ENCODE measurements at places on chromosomes 1 and 21. TPM values are rescaled to one million over a fixed set of nuclear protein-coding genes. Genes with fewer than 3 reads are reported as not detected.

DNA sequence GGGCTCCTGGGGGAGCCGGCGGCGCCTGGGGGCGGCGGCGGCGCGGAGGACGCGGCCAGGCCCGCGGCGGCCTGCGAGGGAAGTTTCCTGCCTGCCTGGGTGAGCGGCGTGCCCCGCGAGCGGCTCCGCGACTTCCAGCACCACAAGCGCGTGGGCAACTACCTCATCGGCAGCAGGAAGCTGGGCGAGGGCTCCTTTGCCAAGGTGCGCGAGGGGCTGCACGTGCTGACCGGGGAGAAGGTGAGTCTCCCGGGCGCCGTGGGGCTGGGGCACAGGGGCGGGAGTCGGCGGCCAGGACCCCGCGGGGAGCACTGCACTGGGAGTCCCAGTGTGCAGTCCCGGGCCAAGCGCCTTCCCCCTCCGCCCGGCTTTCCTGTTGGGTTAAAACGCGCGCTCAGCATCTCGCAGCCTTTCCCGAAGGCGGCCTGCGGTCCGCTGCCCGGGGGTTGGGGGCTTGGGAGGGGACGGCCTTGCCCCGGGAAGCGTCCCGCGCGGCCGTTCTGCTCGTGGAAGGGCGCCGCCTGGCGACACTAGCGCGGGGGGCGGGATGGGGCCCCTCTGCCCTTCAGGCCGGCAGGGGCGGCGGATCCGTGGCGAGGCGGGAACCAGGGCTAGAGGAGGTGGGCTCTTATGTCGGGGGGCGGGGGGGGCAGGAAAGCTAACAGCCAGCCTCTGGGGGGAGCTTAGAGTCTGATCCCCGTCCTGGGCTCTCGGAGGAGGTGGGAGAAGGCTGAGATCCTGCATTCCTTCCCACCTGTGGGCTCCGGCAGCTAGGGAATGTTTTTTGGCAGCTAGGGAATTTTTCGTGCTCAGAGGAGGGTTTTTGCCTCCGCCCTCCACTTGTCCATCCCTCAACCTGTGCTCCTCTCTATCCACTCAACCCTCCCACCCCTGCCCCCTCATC, 1.1 kb downstream of the HUNK start:
- DNase-seq: no peak

DNA sequence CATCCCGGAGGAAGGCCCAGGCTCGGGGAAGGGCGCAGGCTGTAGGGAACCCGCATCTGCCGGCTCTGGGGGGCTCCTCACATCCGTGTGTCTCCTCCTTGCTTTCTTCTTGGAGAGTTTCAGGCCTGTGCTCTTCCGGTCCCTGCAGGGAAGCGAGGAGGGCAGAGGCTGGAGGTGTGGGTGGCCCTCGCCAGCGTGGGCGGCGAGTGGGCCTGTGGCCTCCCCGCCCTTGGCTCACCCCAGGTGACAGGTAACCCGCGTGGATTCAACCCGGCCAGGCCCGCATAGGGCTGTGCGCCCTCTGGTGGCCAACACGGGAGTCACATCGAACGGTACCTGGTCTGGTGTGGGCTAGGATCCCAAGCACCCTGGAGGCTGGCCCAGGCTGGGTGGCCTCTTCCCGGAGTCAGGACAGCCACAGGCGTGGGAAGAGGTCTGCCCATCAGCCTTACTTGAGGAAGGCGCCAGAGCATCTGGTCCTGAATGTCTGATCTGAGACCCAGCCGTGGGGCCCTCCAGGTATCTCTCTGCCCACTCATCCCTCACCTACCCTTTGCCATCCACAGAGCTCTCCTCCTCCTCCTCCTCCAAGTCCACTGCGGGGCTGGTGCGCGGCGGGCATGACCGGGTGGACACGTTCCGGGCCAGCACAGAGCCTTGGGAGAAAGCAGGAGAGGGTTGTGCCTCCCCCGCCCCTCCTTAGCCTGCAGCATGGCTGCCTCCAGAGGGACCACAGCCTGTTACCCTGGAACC, 9.6 kb upstream of the TNFRSF25 start:
- DNase-seq: peak; percentile 81

Gene LCE1F
- polyA plus RNA-seq: not detected

GRCh38 chr1:81584398-81584797, 216.3 kb upstream of the ADGRL2 start:
- DNase-seq: no peak

DNA sequence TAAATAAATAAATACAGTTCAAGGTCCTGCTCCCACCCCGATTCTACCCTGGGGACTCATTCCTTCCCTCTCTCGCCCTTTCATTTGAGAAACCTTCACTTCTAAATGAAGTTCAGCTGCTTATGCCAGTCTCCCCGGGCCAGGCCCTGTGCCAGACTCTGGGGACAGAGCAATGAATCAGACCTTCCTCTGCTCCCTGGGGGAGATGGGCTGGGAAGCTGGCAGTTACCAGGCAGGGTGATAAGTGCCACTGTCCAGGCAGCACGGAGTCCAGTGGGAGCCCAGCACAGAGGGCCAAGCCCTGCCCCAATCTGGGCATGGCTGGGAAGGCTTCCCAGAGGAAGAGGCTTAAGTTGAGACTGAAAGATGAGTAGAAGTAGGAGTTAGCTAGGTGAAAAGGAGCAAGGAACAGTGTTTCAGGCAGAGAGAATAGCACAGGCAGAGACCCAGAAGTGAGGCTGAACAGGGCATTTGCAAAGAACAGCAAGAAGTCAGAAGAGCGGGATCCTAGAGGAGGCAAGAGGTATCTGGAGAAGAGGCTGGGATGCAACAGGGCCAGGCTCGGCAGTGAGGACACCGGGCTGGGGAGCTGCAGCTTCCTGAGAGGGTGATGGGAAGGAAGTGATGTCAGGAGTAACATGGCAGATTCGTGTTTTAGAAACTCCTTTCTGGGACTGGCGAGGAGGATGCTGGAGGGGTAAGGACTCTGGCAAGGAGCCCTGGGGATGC, 13.5 kb downstream of the KCNQ4 start:
- DNase-seq: no peak

Gene TRIM58
- polyA plus RNA-seq: 0.24 TPM

GRCh38 chr1:245946905-245947304, 560.2 kb downstream of the SMYD3 start:
- no peak for DNase-seq

GRCh38 chr1:3466366-3467075, 12.1 kb downstream of the ARHGEF16 start:
- no peak for DNase-seq

DNA sequence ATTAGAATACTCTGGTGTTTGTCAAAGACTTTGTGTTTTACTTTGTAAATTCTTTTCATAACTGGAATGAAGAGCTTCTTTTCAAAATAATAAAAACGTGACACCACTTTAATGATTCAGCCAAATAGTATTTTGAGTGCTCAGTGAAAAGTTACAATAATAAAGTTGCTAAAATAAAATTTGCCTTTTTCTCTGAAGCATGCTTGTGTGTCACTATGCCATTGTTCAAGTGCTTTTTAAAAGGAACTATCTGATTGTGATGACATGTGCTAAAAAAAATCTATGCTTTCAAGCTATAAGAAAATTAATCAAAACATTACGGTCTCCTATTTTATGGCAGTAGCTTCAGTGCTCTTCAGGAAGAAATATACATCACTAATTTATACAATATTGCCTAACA, 1290.5 kb upstream of the B3GALT2 start:
- DNase-seq: no peak

DNA sequence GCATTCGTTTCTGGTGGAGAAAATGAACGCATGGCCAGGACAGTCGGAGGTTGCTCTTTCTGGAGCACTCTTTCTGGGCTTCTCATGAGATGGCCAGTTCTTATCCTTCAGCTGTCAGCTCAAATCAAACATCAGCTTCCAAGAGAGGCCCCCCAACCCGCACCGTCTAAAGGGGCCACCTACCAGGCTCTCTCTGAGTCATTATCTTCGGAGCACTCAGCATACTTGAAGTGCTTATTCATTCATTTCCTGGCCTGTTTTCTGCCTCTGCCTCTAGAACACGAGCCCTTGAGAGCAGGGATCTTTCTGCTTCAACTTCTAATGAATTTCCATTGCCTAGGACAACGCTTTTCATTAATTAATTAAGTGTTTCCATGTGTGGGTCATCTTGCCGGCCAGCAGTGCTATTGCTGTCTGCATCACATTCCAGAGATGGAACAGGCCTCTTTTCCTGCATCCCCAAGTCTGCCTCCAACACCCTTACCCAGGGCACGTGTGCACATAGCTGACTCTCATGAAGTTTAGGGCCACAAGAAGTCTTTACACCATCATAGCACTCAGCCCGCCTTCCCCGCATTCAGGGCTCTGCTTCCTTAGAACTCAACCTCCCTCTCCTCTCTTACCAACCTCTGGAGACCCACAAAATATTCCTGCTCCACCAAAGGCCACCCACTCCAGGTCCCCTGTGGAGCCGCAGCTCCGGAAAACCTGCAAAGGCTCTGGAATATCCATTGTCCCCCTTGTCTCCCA, 52.1 kb upstream of the LAPTM5 start:
- DNase-seq: no peak

- no peak for DNase-seq
Measured at GRCh38 chr1:246629030-246629429, 62.8 kb downstream of the CNST start.

Gene CELA3A
- polyA plus RNA-seq: not detected

DNA sequence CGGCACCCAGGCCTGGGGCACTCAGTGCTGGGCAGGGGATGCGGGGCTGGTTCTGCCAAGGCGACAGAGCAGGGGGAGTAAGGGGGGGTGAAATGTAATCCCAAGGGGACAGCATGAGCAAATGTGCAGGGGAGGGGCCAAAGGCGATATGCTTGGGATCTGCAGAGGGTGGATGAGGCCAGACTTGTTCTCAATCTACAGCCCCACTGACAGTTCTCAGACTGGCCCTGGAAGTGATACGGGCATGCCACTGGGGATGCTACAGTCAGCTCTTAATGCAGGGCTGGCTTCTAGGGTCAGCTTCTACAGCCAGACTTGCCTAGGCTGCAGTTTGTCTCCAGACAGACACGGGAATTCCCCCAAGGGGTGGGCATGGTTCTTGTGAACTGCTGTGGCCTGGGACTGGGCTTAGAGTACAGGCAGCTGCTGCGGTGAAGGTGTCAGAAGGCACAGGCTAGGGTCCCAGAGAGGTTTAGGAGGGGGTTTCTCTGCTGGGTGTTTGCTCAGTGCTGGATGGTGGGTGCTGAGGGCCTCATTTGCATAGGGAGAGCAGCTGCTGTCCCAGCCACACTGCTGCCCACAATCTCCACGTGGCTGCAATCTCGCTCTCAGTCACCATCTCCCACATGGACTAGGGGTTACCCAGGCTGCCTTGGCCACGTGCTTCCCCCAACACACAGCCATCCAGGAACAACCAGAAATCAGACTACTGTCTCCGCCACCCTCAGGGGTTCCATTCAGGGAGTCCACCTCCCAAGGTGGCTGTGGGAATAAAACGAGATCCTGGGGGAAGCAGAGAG, 190.1 kb downstream of the HIVEP3 start:
- peak; percentile 68 for DNase-seq

- DNase-seq: no peak
Measured at GRCh38 chr1:165988817-165989216, 161.4 kb downstream of the UCK2 start.

GRCh38 chr1:94726981-94727685, 93.0 kb upstream of the SLC44A3 start:
- no peak for DNase-seq

GRCh38 chr1:63835128-63835527, 61.3 kb downstream of the ROR1 start:
- DNase-seq: no peak

Gene SPRR2G
- not detected for polyA plus RNA-seq

Gene SEC16B
- not detected for polyA plus RNA-seq

DNA sequence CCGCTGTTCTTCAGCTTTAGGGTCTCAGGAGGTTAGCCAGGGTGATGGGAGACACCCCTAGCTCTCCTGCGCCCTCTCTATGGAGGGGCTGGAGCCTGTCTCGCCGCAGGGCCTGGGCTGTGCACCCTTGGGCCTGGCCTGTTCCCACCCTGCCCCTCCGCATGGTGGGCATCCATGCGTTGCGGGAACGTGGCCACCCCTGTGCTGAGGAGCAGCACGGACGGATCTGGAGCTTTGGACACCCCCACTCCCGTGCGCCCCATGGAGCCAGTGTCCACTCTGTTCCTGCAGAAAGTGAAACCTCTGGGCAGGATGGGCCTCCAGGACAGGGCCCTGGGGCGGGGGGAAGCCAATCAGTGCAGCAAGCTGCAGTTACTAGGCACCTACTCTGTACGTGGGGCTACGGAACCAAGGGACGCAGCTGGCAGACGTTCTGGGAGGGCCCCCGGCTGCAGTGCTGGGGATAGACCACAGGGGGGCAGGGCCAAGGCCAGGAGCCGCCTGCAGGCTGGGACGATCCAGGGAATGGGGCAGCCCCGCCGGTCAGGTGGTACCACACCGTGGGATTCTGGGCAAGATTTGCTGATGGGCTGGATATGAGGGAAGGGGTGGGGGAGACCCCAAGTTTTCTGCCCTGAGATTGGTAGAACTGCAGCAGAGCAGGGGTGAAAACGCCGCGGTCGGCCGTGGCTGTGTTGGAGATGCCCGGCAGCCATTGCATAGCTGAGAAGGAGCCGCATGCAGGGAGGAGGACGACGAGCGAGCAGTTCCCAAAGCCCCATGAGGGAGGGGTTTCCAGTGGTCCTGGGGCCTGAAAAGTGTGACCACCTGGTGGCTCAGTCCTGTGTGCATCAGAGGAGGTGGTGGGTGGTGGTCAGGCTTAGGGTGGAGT, 43.3 kb downstream of the TP73 start:
- DNase-seq: peak; percentile 23

DNA sequence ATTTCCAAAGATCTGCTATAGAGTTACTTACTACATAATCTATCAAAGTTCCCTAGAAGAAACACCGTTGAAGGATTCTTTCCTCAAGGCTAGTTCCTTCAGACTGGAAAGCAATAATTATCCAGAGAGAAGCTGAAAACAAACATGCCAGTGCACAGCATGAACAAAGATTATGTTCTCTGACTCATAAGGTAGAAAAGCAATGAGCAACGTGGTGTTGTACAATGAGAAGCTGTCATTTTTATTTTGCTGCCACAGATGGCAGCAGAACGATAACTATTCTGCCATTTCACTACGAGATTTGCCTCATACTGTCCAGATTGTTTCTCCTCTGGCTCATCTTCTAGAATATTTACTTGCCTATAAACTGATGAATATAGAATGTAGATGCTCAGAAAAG, 10.7 kb downstream of the EXTL2 start:
- no peak for DNase-seq

DNA sequence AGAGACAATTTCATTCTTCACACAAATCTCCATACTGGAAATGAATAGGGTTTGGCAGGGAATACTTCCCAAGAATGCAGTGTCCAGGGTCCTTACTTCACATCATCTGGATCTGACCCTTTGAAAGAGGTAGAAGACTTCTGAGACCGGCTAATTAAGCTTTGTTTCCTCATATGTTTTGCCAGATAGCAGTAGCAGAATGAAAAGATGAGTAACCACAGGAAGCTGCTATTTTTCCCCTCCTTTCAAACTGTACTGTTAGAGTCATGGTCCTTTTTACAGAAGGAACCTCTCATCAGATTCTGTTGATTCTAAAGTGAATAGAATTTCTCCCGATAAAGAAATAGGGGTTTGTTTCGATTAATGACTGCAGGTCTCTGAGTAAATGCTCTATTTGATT, 1.4 kb upstream of the OLFML3 start:
- DNase-seq: no peak

Data from CD4-positive, alpha-beta memory T cell (primary cell).